ENCODE measurements at places on chromosomes 1 and 21.

DNA sequence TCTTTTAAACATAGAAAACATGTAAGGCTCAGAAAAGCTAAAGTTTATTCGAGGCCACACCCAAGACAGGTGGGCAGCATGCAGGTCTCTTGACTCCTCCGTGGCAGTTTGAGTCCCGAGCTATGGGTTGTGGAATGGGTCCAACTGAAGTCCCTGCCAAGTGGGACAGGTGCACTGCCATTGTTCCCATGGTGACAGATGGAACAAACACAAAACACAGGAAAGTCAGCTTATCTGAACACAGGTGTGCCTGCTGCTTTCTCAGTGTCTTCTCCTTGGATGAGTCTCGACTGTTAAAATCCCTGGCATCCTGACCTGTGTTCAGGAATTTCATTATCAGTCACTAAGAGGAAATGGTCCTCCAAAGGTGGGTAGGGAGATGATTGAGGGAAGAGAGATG lies 99.0 kb upstream of the RAB4A start:
- no peak for DNase-seq

DNA sequence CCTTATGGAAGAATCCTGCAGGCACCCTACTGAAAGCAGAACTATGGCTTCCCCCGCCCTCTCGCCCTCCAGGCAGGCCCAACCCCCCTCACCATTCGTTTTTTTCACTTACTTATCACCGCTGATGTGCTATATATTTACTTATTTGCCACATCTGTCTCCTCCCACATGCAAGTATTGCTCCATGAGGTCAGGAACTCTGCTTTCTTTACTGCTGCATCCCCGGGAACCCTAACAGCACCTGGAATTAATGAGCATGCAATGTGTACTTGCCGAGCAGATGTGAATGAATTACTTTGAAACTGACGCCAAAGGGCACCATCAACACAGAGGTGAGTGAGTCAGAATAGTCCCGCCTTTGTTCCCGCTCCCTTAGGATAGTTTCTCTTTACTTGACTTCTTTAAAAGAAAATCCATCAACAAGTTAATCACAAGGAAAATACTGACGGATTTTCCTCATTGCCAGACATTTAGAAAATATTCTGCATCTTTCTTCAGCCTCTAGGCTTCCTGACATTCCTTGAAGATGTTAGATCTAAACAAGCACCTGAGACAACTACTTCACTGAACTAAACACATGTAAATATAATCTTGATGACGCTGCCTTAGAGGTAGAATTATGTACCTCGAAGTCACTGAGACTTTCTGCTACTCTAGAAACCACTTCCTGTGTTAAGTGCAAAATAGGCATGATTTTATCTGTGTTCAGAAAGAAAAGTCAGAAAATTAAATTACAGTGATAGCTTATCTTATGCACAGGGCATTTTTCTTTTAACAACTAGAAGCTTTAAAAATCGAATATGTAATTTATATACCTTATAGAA lies 17.5 kb upstream of the RAB4A start:
- DNase-seq: no peak

DNA sequence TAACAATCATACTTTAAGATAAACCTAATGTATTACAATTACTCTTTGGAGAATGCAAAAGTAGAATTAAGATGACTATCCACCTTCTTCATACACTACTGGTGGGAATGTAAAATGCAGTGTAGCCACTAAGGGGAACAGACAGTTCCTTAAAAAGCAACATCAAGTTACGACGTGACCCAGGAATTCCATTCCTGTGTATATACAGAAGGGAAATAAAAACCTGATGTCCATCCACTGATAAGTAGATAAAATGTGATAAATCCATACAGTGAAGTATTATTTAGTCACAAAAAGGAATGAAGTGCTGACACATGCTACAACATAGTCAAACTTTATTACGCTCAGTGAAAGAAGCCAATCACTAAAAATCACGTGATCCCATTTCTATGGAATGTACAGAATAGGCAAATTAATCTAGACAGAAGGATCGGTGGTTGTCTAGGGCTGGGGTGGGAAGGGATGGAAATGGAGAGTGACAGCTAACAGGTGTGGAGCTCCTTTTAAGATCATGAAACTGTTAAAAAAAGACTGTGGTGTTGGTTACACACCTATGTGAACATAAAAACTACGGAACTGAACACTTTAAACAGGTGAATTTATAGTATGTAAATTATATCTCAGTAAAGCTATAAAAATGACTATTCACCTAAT lies 42.1 kb downstream of the NRIP1 start:
- DNase-seq: no peak

DNA sequence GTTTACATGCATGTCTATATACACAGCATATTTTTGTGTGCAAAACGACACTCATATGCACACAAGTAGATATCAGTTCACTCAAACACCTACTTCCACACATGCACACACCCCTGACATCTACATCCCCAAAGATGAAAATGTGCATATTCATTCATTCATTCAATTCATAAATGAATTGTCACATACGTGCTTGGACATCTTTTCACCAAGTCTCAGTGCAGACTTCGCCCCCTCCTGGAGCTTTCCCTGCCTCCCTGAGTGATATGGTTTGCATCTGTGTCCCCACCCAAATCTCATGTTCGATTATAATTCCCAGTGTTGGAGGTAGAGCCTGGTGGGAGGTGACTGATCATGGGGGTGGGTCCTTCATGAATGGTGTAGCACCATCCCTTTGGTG lies 53.1 kb downstream of the CAMK2N1 start:
- DNase-seq: no peak

DNA sequence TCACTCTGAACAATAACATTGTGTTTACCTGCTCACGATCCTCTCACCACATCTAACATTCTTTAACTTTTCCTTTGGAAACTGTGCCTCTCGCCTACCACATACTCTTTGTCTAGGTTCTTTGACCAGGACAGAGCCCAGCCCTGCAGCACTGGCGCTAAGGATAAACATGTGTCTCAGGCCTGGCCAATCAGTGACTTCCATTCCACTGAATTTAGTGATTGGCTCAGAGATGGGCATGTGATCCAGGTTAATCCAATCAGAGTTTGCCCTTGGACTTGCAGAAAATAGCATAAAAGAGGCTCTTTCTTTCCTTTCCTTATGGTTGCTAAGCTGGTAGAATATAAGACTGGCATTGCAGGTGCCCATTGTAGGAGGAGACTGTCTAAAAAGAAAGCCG lies 605.7 kb downstream of the MATN1 start:
- DNase-seq: no peak

DNA sequence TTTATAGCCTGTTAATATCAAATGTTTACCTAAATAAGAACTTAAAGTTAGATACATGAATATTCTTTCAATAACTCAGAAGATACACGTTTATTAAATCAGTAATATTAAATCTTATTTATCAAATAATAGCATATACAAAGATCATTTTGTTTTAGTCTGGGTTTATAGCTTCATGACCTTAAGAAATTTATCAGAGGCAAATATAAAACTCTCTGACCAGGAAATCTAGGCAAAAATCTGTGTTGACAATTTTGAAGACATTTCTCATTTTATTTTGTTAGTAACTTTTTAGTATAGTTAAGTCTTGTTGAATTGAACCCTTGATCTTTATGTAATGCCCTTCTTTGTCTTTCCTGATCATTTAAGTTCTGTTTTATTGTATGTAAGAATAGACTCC lies 46.4 kb downstream of the PRKACB start:
- DNase-seq: no peak

DNA sequence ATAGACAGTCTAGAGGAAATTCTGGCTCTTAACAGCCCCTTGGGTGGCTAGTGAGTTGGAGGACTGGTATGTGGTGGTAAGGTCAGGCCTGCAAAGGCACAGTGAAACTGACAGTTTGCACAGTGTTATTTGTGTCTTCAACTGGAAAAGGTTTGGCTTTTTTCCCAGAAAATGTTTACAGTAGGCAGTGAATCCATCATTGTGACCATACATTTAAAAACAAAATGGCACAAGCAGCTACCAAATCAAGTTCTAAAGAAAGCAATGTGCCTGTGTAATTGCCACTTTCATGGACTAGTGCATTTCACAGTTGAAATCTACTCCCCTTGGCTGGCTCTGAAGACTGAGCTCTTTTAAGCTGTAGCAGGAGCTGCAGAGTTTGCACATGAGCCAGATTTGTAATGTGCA lies 24.8 kb downstream of the ATPAF1 start:
- DNase-seq: no peak

- no peak for DNase-seq
Measured at GRCh38 chr1:214228976-214229375, 52.0 kb upstream of the SMYD2 start.

DNA sequence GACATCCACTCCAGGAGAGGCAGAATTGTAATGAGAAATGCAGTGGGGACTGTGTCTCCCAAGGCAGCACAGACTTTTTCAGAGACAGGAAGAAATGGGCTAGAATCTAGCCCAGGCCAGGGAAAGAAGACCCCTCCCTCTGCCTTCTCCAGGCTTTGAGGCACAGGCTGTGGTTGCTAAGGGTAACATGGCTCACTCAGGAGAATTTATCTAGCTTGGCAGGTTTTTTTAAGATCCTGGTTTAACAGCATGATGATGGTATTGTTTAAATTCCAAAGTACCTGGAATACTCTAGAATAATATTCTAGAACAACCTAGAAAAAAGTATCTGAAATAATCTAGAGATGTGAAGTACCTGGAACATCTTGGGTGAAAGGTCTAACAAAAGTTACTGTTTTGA lies 125.6 kb downstream of the URB2 start:
- no peak for DNase-seq

- no peak for DNase-seq
Measured at GRCh38 chr1:183670169-183670568, 17.1 kb upstream of the APOBEC4 start.

DNA sequence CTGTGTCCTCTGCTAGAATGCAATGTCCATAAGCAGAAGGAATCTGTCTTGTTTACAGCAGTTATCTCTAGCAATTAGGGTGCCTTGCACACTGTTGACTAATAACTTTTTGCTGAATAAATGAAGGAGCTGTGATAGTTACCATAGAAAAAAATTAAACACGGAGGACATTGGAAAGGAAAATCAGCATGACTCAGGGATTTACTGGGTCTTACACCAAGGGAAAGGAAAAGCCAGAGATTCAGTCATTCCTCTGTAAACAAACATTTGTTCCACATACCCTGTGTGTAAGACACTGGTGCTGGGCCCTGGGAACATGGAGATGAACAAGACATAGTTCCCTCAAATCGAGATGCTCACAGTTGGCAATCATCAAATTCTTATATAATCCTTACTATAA lies 183.3 kb downstream of the PTGER3 start:
- DNase-seq: no peak

DNA sequence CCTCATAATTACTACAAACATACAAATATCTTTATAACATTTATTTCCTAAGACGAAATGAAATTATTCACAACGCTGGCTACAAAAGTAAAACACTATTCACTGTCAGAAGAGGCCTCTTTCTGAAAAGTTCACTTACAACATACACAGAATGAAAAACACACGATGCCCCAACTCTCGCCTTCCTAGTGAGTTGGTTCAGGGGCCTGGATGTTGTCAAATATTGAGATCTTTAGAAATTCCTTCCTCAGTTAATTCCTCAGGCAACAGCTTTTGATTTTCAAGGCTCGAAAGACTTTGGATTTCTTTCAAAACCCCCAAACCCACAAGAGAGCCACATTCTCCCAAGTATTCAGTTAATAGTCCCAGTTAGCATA lies 14.2 kb upstream of the KCNE1 start:
- DNase-seq: no peak

DNA sequence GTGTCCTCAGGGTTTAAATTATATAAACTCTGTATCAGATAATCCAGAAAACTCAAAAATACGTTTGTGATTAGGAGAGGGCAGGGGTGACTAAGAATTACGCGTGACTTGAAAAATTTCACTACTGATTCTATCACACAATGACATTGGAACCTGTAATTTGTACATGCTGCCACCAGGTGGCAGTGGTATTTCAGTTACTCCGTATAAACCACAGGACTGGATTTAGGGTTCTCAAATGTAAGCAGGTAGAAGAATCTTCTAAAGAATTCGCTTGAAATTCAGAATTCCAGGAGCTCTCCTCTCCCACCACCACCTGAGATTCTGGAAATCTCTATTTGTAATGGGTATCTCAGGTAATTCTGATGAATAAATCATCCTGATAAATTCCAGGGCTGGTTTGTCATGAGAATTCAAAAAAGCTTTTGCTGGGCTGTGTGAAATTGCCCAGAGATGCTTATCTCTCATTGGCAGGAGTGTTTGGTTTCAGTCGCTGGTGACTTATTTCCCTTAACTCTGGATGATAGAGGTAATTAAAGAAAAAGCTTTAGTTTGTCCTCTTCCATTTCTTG lies 1.7 kb upstream of the KRTAP7-1 start:
- no peak for DNase-seq
